ENCODE measurements at places on chromosomes 2 and 18.

DNA sequence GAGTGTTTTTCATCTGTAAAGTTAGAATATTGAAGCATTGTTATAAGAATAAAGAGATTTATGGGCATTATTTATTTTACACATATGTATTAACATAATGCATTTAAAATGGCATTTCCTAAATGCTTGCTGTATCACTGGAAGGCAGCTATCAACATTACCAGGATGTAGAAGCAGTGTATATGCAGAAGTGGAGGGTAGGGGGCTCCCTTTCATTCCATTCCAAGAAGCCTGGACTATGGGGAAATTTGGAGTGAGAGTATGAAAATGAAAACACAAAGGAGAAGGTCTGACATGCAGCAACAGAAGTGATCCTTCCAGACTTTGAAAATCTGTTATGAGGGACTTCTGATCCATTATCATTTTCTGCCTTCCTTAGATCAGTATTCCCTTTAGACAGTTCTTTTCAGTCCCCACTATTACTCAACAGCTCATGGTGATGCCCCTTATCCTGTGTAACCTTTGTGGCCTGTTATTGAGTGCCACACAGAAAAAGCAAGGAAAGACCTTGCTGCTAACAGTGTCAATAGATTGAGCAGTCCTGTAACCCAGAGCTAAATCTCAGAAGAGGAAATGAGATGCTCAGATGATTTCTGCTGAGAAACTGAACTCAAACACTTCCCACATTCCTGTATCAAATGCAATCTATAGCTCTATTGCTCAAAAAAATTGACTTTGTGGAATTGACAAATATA lies 216.6 kb downstream of the HNMT start:
- DNase-seq: no peak

GRCh38 chr2:111165084-111165483 lies 44.4 kb downstream of the BCL2L11 start:
- no peak for DNase-seq

DNA sequence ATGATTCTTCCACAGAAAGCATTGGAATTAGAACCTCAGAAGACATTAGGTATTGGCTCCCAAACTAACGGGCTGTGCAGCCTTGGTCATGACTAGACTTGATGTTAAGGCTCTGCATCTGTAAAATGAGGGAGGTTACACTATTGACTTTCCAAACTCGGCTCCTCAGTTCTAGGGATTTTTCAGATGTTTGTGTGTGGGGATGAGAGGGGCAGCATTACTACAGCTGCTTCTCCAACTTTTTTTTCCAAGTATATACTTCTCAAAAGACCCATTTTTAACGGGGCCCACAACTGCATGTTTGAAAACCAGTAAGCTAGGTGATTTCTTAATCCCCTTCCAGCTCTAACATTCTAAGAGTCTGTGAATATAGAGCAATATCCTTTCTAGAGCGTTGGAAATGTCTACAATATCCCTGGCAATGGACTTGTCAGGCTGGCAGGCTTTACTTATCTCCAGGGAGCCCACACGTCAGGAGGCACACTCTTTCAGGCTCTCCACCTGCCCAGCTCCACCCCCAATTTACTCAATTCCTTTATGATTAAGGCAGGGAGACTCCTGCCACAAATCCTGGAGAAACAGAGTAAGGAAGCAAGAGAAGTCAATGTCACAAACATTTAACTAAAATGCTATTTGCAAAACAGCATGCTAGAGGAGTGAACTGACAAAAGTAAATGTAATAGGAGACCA lies 844 bp upstream of the MPV17 start:
- no peak for DNase-seq

DNA sequence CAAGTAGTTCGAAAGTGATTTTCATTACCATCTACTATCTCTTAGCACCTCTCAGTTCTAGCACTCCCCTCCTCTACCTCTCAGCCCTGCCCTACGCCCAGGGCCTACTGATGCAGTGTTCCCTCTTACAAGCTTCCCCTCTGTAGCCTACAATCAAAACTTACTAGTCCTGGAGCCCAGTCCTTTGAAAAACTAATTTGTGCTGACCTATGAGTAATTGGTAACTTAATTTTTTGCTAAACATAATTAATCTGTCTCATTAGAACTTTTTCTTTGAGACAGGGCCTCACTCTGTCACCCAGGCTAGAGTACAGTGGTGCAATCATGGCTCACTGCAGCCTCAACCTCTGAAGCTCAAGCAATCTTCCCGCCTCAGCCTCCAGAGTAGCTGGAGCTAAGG lies 44.9 kb downstream of the MREG start:
- no peak for DNase-seq

GRCh38 chr2:209985874-209986273 lies 16.6 kb upstream of the RPE start:
- no peak for DNase-seq

GRCh38 chr18:74965682-74966081 lies 243.3 kb downstream of the PTGR3 start:
- no peak for DNase-seq

DNA sequence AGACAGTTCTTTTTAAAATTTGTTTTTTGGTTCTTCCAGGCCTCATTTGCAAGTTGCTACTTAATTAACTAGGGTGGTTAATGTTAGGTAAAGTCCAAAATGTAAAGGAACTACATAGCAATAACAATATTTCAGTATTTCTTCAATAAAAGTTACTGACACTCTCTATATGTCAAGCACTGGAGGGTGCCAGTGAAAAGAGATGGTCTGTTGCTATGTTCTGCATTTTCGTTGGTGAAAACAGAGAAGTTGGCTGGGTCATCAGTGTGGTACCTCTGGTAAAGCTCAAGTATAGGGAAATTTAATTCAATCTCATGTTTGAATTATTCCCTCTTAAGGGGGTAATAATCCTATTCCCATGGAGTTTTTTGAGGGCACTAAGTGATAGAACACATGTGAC lies 16.3 kb upstream of the SCN1A start:
- DNase-seq: no peak

GRCh38 chr2:128544321-128545037 lies 225.8 kb upstream of the HS6ST1 start:
- no peak for DNase-seq

DNA sequence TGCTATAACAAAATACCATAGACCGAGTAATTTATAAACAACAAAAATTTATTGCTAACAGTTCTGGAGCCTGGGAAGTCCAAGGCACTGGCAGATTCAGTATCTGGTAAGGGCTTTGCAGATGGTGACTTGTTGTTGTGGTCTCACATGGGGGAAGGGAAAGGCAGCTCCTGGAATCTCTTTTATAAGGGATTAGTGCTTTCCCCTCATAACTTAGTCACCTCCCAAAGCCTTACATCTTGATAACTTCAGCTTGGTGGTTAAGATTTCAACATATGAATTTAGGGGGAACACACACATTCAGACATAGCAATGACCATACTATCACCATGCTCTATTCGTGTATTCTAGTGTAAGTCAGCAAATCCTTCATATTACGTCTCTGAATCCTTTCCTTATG lies 447.6 kb upstream of the TCF4 start:
- no peak for DNase-seq

DNA sequence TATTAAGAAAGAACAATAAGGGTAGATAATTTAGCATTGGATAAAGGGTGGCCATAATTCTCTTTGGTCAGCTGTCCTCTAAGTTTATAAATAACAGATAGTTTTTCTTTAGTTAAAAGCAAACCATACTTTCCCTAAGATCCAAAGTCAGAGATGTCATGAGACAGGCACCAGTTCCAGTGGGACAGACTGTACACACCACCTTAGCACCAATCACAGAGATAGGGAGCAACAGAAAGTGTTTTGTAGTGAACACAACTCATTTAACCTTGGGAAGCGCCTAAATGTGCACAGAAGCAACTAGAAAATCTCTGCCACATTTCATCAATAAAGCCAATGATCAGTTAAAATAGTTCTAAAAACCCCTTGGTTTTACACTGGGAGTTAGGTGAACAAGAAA lies 186.8 kb upstream of the SMAD7 start:
- DNase-seq: no peak

GRCh38 chr2:175854129-175854528 lies 147.9 kb downstream of the LNPK start:
- DNase-seq: no peak

- DNase-seq: no peak
These were observed 374.6 kb upstream of the LRATD1 start for GRCh38 chr2:14257801-14258507.

- DNase-seq: peak; percentile 70
These were observed 318.2 kb upstream of the NRXN1 start for GRCh38 chr2:51350100-51350499.

DNA sequence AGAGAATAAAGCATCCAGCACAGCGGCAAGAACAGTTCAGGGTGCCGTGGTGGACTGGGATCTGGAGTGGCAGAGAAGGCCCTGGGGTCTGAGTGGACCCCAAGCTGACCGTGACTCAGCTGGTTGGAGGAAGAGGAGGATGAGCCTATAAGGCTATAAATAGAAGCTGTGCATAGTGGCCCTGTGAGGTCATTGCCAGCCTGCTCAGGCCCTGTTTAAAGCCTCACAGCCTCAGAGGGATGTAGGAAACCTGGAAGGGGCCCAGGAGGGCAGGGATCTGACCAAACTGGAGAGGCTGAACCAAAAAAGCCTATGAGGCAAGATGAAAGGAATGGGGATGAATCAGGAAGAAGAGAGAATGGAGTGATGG lies 11.3 kb upstream of the DES start:
- no peak for DNase-seq

- DNase-seq: no peak
These were observed 19.3 kb downstream of the SOWAHC start for GRCh38 chr2:109633284-109633961.

- DNase-seq: no peak
These were observed 143.7 kb upstream of the CTNNA2 start for GRCh38 chr2:79369127-79369526.

GRCh38 chr2:230657462-230657861 lies 55.2 kb upstream of the CAB39 start:
- DNase-seq: no peak

All from NCI-H460 (cell line).